Effector memory CD4-positive, alpha-beta T cell (primary cell): ENCODE measurements at places on chromosomes 11 and 22.

DNA sequence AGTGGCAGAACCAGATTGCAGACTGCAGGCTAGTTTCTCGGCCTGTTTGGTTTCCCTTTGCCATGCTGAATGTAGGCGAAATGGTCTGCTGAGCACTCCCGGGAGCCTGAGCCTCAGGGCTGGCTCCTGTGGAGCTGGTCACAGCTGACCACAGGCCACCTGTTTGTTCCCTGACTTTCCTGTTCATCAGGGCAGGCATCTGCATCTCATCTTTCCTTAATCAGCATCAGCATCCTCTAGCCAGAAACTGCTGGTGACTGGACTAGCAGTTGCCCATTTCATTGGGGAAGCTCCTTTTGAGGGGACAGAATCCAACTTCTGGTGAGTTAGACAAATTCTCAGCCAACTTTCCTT lies 20.2 kb upstream of the C11orf96 start:
- H3K27me3 ChIP-seq: no peaks in the 10 kb centered on the region
- DNase-seq: no peak
- no peak overlapping the region for H3K4me3 ChIP-seq
- no peak overlapping the region for H3K27ac ChIP-seq
- H3K36me3 ChIP-seq: peaks cover 43% of the 10 kb centered on the region

- no peaks in the 10 kb centered on the region for H3K27me3 ChIP-seq
- no peaks in the 10 kb centered on the region for H3K4me1 ChIP-seq
- H3K27ac ChIP-seq: no peak overlapping the region
- H3K4me3 ChIP-seq: no peak overlapping the region
Measured at GRCh38 chr22:32874385-32874784, 72.9 kb downstream of the TIMP3 start.

DNA sequence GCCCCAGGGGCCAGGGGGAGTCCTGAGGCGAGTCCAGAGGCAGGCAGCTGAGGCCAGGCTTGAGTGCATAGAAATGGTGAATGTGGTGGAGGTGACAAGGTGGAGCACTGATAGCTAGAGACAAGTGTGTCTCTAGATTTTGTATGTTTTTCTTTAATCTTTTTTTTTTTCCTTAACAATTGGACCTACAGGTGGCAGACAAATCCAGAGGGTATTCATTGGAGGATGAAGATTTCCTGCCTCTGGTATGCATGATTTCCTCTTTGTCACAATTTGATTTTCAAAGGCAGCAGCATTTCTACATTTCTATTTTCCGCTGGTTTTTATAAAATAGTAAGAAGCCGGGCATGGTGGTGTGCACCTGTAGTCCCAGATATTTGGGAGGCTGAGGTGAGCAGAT lies 47.7 kb upstream of the DKK3 start:
- no peaks in the 10 kb centered on the region for H3K27me3 ChIP-seq
- H3K4me3 ChIP-seq: no peak overlapping the region
- no peak for DNase-seq
- H3K36me3 ChIP-seq: no peaks in the 10 kb centered on the region

DNA sequence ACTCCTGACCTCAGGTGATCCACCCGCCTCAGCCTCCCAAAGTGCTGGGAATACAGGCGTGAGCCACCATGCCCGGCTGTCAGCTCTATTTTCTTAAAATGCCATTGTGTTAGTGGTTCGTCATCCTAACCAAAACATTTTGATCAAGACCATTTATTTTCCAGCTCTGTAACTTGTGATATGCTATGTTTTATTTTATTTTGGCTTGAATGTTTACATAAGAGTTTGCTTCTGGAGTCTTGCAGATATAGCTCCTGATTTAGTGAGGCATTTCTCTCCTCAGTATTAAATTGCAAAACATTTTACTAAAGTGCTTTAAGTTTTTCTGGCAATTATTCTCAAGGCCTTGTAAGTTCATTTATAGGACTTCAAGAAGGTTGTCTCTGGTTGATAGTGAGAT lies 4.4 kb downstream of the EP300 start:
- DNase-seq: no peak
- H3K4me3 ChIP-seq: no peak overlapping the region
- H3K4me1 ChIP-seq: peaks cover 17% of the 10 kb centered on the region

DNA sequence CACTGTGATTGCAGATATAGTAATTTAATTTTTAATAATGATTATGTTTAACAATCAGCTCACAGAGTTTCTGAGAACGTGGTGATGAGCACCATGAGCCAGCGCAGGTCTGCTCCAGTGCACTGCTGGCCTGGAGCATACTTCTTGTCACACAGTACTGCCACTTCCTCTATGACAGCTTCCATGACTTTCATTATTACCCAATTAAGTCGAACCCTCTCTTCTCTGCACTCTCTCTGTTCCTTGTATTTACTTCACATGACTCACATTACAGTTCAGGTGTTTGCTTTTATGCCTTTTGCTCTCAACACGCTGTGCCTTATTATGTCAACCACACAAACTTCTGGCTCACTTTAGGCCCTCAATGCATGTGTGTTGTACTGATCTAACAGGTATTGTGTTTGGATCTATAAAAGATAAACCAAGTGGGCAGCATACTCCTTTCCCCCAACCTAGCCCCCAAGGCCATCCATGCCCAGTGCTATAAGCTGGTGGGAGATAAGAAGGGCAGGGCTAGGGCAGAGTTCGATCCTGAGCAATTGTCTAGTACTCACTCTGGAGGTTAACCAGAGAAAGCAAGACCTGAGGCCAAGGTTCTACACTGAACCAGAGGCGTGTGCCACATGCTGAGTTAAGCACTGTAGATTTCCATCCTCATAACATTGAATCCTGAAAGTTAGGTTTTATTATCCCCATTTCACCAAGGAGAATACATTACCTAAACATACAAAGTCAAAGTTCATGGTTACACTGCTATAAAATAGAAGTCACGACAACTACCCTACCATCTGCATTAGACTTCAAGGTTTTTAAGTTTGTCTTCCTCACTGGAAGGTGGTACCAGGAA lies 356.5 kb downstream of the INSC start:
- no peak for DNase-seq
- no peak overlapping the region for H3K4me3 ChIP-seq
- no peaks in the 10 kb centered on the region for H3K36me3 ChIP-seq
- H3K4me1 ChIP-seq: no peaks in the 10 kb centered on the region

GRCh38 chr11:131691181-131692041 lies 321.0 kb downstream of the NTM start:
- H3K4me1 ChIP-seq: no peaks in the 10 kb centered on the region
- H3K27me3 ChIP-seq: no peaks in the 10 kb centered on the region
- H3K36me3 ChIP-seq: no peaks in the 10 kb centered on the region
- H3K4me3 ChIP-seq: no peak overlapping the region
- no peak overlapping the region for H3K27ac ChIP-seq
- DNase-seq: no peak

DNA sequence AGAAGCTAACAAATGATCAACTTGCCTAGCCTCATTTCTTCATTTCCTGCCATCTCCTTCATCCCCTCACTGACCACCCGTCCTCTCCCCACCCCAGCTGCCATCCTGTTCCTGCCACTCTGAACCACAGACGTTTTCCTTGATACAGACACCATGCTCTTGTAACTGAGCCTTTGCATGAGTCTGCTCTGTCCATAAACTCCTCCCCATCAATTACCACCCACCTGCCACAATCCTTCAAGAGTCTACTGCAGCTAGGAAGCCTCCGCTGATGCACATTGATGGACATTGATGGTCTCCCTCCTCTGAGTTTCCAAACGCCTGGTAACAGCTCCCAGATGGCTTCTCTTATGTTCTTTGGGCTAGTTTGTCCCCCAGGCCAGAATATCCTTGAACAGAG lies 193.8 kb downstream of the DBX1 start:
- no peaks in the 10 kb centered on the region for H3K27me3 ChIP-seq
- no peaks in the 10 kb centered on the region for H3K4me1 ChIP-seq
- no peak overlapping the region for H3K4me3 ChIP-seq
- DNase-seq: no peak
- H3K27ac ChIP-seq: no peak overlapping the region
- no peaks in the 10 kb centered on the region for H3K36me3 ChIP-seq

GRCh38 chr22:25174888-25175411 lies 24.7 kb upstream of the CRYBB3 start:
- no peaks in the 10 kb centered on the region for H3K27me3 ChIP-seq
- no peak overlapping the region for H3K4me3 ChIP-seq
- DNase-seq: no peak
- H3K27ac ChIP-seq: no peak overlapping the region

DNA sequence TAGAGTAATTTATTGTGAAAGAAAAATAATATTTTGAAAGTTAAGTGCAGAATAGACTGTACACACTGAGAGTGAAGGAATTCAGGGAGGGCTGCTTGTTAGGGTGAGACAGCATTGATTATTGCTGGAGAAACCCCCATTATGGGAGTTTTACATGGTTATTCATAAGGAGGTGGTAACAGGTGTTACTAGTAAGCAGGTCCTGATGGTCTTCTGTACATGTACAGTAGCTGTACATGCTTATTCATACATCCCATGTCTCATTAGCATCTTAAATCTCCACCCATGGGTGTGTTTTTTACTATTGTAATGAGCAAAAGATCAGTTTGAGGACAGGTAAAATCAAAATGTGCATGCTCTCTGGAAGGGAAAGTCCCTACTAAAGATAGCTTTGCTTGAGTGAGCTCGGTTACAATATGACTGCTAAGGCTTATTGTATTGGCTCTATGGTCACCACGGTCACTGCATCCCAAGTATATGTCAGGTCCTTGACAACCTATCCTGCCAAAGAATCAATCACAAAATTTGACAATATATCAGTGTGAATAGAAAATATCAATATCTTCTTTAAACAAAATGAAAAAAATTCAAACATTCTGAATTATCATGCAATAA lies 6.2 kb downstream of the KDM4F start:
- H3K4me3 ChIP-seq: no peak overlapping the region
- H3K4me1 ChIP-seq: no peaks in the 10 kb centered on the region
- no peak overlapping the region for H3K27ac ChIP-seq
- H3K27me3 ChIP-seq: no peaks in the 10 kb centered on the region
- H3K36me3 ChIP-seq: no peaks in the 10 kb centered on the region
- DNase-seq: no peak

DNA sequence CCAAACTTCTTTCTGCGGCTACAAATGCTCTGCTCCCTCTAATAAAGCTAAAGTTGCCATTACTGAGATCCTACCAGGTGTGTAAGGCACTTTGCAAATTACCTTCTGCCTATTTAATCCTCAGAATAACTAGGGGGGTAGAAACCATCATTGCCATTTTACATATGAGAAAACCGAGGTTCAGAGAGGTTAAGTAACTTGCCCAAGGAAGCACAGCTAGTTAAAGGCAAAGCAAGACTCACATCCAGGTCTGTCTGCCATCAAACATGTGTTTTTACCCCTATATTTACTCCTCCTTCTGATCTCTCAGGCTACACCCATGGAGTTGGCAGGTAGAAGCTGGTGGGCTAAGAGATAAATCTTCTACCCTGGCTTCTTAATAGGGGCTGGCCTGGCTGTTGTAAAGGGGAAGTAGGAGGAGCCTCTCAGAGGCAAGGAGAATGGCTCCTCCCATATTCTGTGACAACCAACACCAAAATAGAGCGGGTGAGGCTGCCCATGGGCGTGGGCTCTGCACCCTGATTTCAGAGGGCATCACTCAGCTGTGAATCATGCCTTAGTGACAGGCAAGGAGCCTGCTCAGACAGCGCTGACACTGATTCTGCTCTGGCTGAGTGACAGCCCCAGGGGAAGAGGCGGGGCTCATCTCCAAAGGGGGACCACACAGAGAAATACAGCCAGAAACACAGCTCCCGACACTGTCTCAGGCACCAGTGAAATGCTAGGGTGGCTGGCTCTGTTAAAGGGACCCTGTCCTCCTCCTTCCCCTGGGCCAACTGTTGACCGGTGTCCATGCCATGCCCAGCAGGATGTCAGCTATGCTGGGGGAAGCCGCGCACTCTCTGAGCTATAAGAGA lies 106.8 kb downstream of the ABTB2 start:
- H3K27ac ChIP-seq: no peak overlapping the region
- H3K4me3 ChIP-seq: peak overlapping the region; percentile 2
- peaks cover 42% of the 10 kb centered on the region for H3K4me1 ChIP-seq
- H3K36me3 ChIP-seq: no peaks in the 10 kb centered on the region
- peak; percentile 48 for DNase-seq
- H3K27me3 ChIP-seq: no peaks in the 10 kb centered on the region

DNA sequence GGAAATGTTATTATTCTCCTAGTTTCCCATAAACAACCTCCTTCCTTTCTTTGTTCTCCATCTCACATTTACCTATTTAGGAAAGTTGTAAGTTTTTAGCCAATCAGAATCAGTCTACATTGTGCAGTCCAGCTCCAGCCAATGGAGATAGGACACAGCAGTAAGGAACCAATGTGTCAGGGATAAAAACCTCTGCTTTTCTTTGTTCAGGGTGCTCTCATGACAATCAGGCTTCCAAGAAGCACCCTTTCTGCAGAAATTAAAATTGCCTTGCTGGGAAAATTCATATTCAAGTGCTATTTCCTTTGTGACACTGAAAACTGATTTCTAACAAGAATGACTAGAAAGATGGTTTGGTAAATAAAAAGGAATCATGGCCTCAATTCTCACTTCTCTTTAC lies 14.6 kb downstream of the SCGB2A1 start:
- no peaks in the 10 kb centered on the region for H3K36me3 ChIP-seq
- H3K4me3 ChIP-seq: no peak overlapping the region
- H3K27ac ChIP-seq: no peak overlapping the region
- DNase-seq: no peak
- no peaks in the 10 kb centered on the region for H3K4me1 ChIP-seq

DNA sequence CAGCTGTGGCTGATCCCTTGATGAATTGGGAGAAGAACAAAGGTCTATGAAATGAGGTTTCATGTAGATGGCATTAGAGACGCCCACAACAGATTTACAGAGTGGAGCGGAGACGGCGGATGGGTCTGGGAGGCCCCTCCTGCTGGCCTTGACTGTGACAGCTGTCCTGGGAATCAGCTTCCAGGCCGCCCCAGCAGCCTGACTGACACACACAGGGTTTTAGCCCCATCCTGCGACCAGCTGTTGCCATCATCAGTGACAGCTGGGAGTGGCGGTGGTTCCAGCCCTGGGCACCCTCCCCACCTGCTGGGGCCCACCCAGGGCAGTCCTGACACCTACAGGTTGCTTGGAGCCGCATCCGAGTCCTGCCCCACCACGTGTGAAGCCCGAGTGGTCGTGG lies 64.0 kb upstream of the PPP6R3 start:
- no peaks in the 10 kb centered on the region for H3K4me1 ChIP-seq
- H3K27me3 ChIP-seq: no peaks in the 10 kb centered on the region
- H3K36me3 ChIP-seq: no peaks in the 10 kb centered on the region
- no peak overlapping the region for H3K4me3 ChIP-seq

GRCh38 chr22:21791635-21792625 lies 56.3 kb upstream of the YPEL1 start:
- peak overlapping the region; percentile 22 for H3K27ac ChIP-seq
- H3K4me3 ChIP-seq: no peak overlapping the region
- no peaks in the 10 kb centered on the region for H3K27me3 ChIP-seq
- H3K36me3 ChIP-seq: peaks cover 20% of the 10 kb centered on the region
- no peaks in the 10 kb centered on the region for H3K4me1 ChIP-seq
- no peak for DNase-seq

DNA sequence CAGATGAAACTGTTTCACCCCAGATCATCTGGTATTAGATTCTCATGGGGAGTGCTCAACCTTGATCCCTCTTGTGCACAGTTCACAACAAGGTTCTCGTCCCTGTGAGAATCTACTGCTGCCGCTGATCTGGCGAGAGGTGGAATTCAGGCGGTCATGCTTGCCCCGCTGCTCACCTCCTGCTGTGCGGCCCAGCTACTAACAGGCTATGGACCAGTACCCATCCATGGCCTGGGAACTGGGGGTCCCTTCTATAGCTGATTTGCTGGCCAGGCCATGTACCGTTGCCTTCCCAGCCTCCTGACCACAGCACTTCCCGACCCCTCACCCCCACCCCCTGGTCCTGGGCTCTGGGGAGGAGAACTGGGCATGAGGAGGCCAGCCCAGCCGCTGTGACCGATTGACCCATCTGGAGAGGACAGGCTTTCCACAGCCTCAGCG lies 2.6 kb downstream of the PHLDA2 start:
- no peak overlapping the region for H3K4me3 ChIP-seq
- DNase-seq: no peak
- H3K4me1 ChIP-seq: peaks cover 27% of the 10 kb centered on the region
- no peaks in the 10 kb centered on the region for H3K36me3 ChIP-seq
- no peak overlapping the region for H3K27ac ChIP-seq
- no peaks in the 10 kb centered on the region for H3K27me3 ChIP-seq
